ENCODE measurements at places on chromosomes 11 and 22. TPM values are rescaled to one million over a fixed set of nuclear protein-coding genes. Genes with fewer than 3 reads are reported as not detected.

GRCh38 chr11:70364745-70365543, 33.4 kb upstream of the CTTN start:
- peak overlapping the region; percentile 83 for H3K27ac ChIP-seq
- H3K4me1 ChIP-seq = peaks cover 46% of the 10 kb centered on the region
- H3K27me3 ChIP-seq = no peaks in the 10 kb centered on the region

DNA sequence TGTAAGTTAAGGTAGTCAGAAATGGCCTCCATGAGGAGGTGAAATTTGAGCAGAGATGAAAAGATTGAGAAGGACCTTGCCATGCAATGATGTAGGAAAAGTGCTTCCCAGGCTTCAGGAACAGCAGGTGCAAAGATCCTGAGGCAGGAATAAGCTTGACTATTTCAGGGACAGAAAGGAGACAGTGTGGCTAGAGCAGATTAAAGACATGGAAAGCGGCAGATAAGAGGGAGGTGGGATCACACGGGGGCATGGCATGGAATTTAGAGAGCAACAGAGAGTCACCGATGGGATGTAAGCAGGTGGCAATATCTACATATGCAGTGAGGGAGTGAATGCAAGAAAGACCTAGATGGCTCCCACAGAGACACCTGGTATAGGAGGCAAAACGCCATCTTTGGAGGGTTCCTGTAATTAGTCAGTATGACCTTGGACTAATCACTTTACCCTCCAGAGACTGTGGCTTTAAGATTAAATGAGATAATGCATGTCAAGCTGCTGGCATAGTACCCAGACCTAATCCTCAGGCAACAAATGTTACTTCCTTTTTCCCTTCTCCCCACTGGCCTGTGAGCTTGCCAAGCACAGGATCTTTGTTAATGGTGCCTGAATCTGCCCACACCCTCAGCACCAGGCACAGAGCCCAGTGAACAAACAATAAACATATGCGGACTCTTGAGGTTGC, 24.6 kb upstream of the ACER3 start:
- H3K27ac ChIP-seq = no peak overlapping the region
- no peak for DNase-seq
- peaks cover 12% of the 10 kb centered on the region for H3K27me3 ChIP-seq
- H3K4me3 ChIP-seq = no peak overlapping the region

- no peaks in the 10 kb centered on the region for H3K4me1 ChIP-seq
- DNase-seq = peak; percentile 44
- H3K27ac ChIP-seq = no peak overlapping the region
- H3K4me3 ChIP-seq = no peak overlapping the region
Measured at GRCh38 chr11:17607591-17608570, 60.8 kb downstream of the OTOG start.

DNA sequence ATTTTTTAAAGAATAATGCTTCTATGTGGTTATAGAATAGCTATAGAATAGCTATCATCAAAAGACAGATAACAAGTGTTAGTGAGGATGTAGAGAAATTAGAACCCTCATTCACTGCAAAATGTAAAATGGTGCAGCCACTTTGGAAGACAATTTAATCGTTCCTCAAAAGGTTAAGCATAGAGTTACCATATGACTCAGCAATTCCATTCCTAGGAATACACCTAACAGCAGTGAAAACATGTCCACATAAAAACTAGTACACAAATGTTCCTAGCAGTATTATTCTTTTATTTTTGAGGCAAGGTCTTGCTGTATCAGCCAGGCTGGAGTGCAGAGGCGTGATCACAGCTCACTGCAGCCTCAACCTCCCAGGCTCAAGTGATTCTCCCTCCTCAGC, 34.0 kb downstream of the RTL6 start:
- H3K27me3 ChIP-seq = peaks cover 24% of the 10 kb centered on the region
- no peak overlapping the region for H3K4me3 ChIP-seq
- H3K27ac ChIP-seq = no peak overlapping the region

DNA sequence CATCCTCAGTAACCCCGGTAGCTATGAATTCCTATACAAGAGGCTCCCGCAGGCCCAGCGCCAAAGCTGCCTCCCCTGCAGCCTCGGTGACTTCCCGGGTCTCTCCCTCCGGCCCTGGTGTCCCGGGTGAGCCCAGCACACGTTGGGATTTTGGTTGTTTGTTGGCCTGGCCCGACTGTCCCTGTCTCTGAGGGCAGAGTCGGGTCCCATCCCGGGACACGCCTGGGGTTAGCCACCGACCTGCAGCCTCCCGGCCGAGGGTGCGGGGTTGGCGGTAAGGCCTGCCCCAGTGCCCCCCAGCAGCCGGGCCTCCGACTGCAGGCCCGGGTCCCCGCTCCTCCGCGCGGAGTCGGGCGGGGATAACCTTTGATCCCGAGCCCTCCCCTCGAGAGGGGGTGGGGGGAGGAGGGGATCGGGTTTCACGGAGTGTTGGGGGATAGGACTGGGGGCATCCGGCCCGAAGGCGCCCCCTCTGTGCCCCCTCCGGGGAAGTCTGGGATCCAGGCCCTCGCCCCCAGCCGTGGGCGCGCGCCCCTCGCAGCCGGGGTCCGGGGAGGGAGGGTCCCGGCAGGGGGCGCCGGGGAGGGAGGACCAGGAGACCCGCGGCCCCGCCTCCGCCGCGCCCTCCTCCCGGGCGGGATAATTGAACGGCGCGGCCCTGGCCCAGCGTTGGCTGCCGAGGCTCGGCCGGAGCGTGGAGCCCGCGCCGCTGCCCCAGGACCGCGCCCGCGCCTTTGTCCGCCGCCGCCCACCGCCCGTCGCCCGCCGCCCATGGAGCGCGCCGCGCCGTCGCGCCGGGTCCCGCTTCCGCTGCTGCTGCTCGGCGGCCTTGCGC, at the start of gene FBLN1:
Gene FBLN1, plus strand, starts transcription at position 669 of the 835 bp plus-strand sequence. Its CDS starts 103 bp downstream, at position 772.
- H3K27me3 ChIP-seq = no peaks in the 10 kb centered on the region
- peaks cover 37% of the 10 kb centered on the region for H3K4me1 ChIP-seq
- H3K36me3 ChIP-seq = no peaks in the 10 kb centered on the region
- H3K4me3 ChIP-seq = peak within 1 kb of the TSS; percentile 85
- DNase-seq = peak; percentile 81

- no peaks in the 10 kb centered on the region for H3K4me1 ChIP-seq
- H3K36me3 ChIP-seq = no peaks in the 10 kb centered on the region
- H3K4me3 ChIP-seq = no peak overlapping the region
- no peak for DNase-seq
Measured at GRCh38 chr11:107182978-107183377, 164.7 kb upstream of the GUCY1A2 start.

GRCh38 chr11:10674440-10674855, 19.1 kb downstream of the IRAG1 start:
- peak overlapping the region; percentile 90 for H3K27ac ChIP-seq
- peak overlapping the region; percentile 39 for H3K4me3 ChIP-seq
- H3K27me3 ChIP-seq = no peaks in the 10 kb centered on the region

DNA sequence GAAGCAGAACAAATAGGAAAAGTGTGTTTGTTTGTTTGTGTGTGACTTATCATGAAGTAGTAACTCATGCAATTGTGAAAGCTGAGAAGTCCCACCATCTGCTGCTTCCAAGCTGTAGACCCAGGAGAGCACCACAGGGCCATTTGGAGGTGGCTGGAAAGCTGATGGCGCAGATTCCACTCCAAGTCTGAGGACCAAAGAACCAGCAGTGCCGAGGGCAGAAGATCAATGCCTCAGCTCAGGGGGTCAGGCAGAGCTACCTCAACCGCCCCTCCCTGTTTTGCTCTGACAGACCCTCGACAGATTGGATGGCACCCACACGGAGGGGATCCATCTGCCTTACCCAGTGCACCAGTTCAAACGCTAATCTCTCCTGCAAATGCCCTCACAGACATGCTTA, 896.2 kb downstream of the BRD1 start:
- H3K4me1 ChIP-seq = no peaks in the 10 kb centered on the region
- no peak overlapping the region for H3K4me3 ChIP-seq
- no peak for DNase-seq
- H3K36me3 ChIP-seq = peaks cover 1% of the 10 kb centered on the region

DNA sequence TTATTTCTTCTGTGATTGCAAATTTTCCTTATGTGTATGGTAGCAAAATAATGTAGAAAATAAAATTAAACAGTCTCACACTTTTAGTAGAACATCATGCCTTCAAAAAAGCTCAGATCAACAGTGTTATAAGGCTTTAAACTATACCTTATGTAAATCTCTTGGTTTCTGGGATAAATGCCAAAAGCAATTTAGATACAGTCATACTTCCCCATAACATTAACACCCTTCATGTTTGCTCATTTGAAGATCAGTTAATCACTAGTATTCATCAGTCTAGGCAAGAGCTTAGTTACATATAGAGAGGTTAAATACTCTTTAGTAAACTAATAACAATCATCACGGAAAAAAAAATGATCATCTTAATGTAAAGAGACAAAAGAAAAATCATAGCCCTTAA, 421.8 kb upstream of the ANO3 start:
- no peaks in the 10 kb centered on the region for H3K4me1 ChIP-seq
- H3K27ac ChIP-seq = no peak overlapping the region
- no peaks in the 10 kb centered on the region for H3K36me3 ChIP-seq
- H3K4me3 ChIP-seq = no peak overlapping the region
- peaks cover 2% of the 10 kb centered on the region for H3K27me3 ChIP-seq
- no peak for DNase-seq

GRCh38 chr22:49137206-49137840, 690.4 kb downstream of the BRD1 start:
- no peak for DNase-seq
- H3K27me3 ChIP-seq = peaks cover 14% of the 10 kb centered on the region
- no peak overlapping the region for H3K4me3 ChIP-seq
- no peak overlapping the region for H3K27ac ChIP-seq

- no peak for DNase-seq
- H3K36me3 ChIP-seq = peaks cover 13% of the 10 kb centered on the region
- H3K27me3 ChIP-seq = no peaks in the 10 kb centered on the region
Measured at GRCh38 chr11:74019104-74019738, 10.3 kb upstream of the UCP3 start.

DNA sequence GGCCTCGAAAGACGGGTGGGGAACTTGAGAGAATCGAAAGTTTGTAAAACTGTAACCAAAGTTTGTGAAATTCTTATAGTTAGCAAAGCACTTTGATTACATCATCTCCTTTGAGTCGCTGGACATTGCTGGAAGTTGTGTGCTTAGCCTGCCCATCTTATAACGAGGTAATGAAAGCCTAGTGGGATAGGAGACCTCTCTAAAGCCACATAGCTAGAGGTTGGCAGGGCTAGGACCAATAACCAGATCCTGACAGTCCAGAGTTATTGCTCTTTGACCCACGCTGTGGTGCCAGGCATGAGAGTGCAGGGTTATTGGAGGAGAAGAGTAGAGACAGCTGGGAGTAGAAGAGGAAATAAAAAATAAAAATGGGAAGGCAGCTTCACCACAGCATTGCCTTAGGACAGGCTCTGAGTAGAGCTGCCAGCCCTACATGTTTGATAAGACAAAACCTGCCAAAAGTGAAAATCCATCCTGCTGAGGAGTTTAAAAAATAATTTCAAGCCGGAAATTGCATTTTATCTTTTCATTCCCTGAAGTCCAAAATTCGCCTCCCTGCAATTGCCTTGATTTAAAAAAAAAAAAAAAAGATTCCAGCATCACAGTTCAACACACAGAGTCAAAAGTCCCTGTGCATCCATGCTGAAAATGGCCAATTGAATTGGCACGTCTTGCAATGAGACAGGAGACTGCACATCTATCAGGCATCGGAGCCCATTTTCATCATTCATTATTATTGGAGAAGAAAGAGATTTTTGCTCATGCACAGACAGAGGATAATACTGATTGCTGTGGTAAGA, 225.5 kb upstream of the POU2AF2 start:
- H3K27me3 ChIP-seq = peaks cover 10% of the 10 kb centered on the region
- peaks cover 4% of the 10 kb centered on the region for H3K4me1 ChIP-seq
- H3K27ac ChIP-seq = no peak overlapping the region
- no peak for DNase-seq
- H3K36me3 ChIP-seq = no peaks in the 10 kb centered on the region

- peak; percentile 40 for DNase-seq
- H3K27ac ChIP-seq = no peak overlapping the region
- peaks cover 13% of the 10 kb centered on the region for H3K36me3 ChIP-seq
- H3K4me1 ChIP-seq = no peaks in the 10 kb centered on the region
- no peaks in the 10 kb centered on the region for H3K27me3 ChIP-seq
- H3K4me3 ChIP-seq = no peak overlapping the region
Measured at GRCh38 chr22:19932367-19933206, 9.0 kb upstream of the COMT start.

GRCh38 chr11:10293423-10294289, at the start of gene SBF2:
Gene SBF2, minus strand, starts transcription at chr11:10294219. Its CDS starts 150 bp downstream, at chr11:10294069.
- DNase-seq = no peak
- no peaks in the 10 kb centered on the region for H3K27me3 ChIP-seq
- no peaks in the 10 kb centered on the region for H3K36me3 ChIP-seq
- peaks cover 31% of the 10 kb centered on the region for H3K4me1 ChIP-seq
- peak within 1 kb of the TSS; percentile 89 for H3K27ac ChIP-seq

GRCh38 chr22:21641417-21641788, 699 bp upstream of the SDF2L1 start:
- no peaks in the 10 kb centered on the region for H3K27me3 ChIP-seq
- no peak for DNase-seq
- H3K27ac ChIP-seq = peak overlapping the region; percentile 90
- H3K4me3 ChIP-seq = peak overlapping the region; percentile 87
- H3K4me1 ChIP-seq = peaks cover 24% of the 10 kb centered on the region
- H3K36me3 ChIP-seq = peaks cover 4% of the 10 kb centered on the region

DNA sequence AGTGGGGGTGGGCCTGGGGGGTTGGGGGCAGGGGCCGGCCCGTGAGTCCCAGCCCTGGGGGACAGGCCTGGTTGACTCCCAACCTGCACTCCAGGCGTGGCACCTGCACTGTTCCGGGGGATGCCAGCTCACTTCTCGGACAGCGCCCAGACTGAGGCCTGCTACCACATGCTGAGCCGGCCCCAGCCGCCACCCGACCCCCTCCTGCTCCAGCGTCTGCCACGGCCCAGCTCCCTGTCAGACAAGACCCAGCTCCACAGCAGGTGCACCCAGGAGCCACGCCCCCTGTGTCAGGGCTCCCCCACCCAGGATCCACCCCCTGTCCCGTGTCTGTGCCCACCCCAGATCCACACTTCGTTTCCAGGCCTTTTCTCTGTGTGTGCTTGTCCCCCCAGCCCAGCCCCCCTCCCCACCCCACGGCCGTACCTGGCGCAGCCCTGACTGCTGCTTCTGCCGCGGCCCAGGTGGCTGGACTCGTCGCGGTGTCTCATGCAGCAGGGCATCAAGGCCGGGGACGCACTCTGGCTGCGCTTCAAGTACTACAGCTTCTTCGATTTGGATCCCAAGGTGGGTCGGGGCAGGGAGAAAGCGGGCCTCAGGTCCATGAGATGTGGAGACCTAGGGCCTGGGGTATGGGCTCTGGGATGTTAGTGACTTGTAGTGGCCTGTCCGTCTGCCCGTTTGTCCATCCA, 4.8 kb downstream of the FERMT3 start:
- H3K4me3 ChIP-seq = no peak overlapping the region
- H3K27ac ChIP-seq = no peak overlapping the region
- peaks cover 1% of the 10 kb centered on the region for H3K36me3 ChIP-seq
- no peak for DNase-seq
- peaks cover 11% of the 10 kb centered on the region for H3K4me1 ChIP-seq
- no peaks in the 10 kb centered on the region for H3K27me3 ChIP-seq

- no peak overlapping the region for H3K27ac ChIP-seq
- H3K4me3 ChIP-seq = no peak overlapping the region
- H3K27me3 ChIP-seq = no peaks in the 10 kb centered on the region
- no peaks in the 10 kb centered on the region for H3K36me3 ChIP-seq
Measured at GRCh38 chr11:107118025-107118720, 99.9 kb upstream of the GUCY1A2 start.

LMNTD2 gene
- total RNA-seq = 3.8 TPM

MPEG1 gene
- total RNA-seq = not detected

LSP1 gene
- total RNA-seq = 7.4 TPM

MRPL21 gene
- total RNA-seq = 31.5 TPM

CAT gene
- 31.1 TPM for total RNA-seq

DEUP1 gene
- not detected for total RNA-seq

OMP gene
- total RNA-seq = not detected

HEPHL1 gene
- total RNA-seq = not detected

CELSR1 gene
- 27.9 TPM for total RNA-seq
